CD8-positive, alpha-beta T cell (primary cell): ENCODE measurements at places on chromosomes 7 and 10.

- DNase-seq = no peak
These were observed 32.7 kb downstream of the PRKAG2 start for GRCh38 chr7:151844071-151844824.

- DNase-seq = no peak
These were observed 491.8 kb upstream of the FOXK1 start for GRCh38 chr7:4190010-4190981.

GRCh38 chr10:14588084-14588937, 186.4 kb downstream of the FAM107B start:
- no peak for DNase-seq

DNA sequence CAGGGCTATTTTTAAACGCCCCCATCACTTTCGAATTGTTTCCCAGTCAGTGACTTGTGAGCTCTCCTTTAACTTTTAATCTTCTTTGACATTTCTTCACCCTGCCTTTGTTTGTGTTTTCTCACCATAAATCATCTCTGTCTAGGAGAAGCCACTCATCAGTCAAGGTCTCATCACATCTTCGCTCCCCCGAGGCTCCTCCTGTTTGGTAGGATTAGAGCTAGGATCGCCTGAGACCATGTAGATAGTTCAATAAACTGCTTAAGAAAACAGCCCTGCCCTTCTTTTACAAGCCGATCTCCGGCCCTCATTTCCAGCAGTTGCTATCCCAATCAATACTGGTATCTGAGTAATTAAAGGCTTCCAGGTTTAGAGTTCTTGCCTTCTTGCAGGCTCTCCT, 472.8 kb upstream of the ADARB2 start:
- DNase-seq = no peak

DNA sequence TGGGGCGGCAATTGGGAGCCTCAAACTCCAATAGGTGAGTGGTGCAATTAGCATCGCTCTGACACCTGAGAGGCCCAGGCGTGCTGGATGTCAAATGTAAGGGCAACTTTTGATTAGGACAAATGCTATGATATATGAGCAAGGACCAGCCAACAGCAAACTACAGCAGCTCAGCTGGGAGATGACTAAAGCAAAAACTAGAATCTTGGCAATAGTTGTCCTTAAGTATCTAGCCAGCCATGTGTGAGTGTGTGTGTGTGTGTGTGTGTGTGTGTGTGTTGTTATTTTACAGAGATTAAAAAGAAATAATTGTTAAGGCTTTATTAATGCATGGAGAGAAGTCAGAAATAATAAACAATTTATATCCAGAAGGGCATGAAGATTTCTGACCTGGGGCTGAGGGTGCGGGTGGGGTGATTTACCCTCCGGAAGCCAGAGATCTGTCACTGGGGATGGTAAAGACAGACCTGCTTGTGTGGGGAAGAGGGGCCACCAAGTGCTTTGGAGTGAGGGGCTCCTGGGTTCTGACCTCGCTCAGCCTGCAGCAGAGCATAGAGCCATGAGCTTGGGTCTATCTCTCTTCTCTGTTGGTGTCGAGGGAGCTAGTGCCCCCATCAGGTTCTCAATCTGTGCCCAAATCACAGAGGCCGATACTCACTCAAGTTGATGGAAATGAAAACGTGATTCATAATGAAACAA, 77.3 kb downstream of the EMX2 start:
- DNase-seq = no peak

- DNase-seq = no peak
These were observed 422.9 kb upstream of the SEMA3A start for GRCh38 chr7:84617265-84618030.

DNA sequence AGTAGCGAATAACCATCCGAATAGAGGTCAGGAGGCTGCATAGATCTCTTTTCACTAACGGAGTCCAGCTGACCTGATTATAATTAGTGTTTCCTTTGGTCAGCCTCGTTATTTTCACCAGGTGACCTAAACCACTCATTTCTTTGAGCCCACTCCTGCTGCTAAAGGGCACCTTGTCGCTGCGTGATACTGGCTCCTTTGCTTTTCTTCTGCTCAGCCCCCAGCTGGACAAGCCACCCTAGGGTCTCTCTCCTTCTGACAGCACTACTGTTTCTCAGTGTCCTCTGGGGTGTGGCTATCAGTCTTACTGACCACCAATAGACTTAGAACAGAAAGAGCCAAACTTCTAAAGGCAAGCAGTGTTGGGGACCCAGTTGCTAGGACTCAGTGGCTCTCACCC, 2.7 kb upstream of the IGFBP3 start:
- no peak for DNase-seq

GRCh38 chr10:86538547-86538946, 17.0 kb upstream of the WAPL start:
- DNase-seq = no peak

DNA sequence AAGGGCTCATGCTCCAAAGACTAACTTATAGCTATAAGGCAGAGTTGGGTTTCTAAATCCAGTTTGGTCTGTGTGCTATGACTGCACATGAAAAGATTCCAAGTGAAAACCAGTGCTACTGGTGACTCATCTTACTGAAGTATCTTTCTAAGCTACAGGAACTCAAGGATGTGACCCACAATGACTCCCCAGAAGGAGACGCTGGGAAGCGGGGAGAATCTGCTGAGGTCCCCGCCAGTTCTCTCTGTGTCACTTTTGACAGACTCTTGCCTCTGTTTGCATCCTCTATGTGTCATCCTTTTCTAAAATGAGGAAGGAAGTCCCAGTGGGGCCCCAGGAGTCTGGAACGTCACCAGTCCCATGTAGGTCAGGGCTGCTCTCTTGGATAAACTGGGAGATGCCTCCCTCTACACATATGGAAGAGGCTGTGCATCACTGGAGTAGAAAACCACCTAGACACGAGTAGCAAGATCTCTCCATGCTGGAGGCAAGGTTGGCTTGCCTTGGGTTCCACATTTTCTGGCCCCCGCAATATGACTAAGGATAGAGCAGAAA, 28.8 kb upstream of the GPR26 start:
- DNase-seq = no peak

DNA sequence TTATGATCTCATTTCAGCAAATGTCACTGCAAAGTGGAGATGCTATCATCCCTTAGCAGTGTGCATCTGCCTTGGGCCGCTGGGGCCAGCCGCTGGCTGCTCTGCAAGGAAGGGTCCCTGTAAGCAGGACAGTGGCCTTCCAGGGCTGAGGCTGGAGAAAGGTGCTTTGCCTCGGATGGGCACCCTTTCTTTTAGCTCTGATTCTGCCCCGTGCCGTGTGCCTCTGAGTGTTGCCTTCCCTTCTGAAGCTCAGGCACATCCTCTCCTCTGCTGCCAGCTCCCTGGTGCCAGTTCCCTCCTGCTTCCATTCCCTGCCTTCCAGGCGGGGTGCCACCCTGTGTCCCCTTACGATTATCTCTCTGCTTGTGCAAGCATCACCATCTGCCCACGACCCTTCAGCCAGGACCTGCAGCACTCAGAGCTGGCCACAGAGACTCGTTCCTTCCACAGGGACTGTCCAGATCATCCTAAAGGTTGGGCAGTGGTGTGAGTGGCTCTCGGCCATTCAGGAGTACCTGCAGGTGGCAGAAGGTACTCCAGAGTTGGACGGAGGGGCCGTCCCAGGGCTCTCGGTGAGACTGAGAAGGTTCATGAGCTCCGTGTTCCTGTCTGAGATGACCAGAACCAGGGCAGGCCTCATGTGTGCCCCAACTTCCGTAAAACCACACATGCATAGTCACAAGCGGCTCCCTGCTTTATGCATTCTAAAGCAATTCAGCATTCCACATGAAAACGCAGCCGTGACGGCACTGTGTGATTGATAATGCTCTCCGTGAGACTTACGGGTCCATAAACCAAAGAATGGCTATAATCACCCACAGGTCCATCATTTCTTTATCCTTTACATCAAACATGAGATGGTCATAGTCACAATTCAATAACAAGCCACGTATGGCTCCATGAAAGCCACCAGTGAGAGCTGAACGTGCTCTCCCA, 371.4 kb downstream of the DNAJB6 start:
- no peak for DNase-seq

DNA sequence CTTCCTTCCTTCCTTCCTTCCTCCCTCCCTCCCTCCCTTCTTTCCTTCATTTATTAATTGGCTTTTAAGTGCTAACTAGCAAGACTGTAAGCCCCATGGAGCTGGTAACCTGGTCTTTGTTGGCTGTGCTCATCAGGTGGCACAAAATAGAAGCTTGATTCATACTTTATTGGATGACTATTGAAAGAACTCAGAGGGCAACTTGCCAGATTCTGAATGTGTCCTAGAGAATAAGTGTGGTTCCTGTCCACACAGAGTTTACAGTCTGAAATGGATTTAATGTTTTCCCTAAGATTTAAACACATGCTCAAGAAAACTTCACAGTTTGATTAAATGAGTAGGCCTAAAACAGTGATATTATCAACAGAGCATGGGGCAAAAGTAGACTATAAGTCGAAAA, 3.1 kb upstream of the CACNB2 start:
- no peak for DNase-seq

GRCh38 chr7:141709318-141709717, 1.2 kb downstream of the WEE2 start:
- DNase-seq = no peak

DNA sequence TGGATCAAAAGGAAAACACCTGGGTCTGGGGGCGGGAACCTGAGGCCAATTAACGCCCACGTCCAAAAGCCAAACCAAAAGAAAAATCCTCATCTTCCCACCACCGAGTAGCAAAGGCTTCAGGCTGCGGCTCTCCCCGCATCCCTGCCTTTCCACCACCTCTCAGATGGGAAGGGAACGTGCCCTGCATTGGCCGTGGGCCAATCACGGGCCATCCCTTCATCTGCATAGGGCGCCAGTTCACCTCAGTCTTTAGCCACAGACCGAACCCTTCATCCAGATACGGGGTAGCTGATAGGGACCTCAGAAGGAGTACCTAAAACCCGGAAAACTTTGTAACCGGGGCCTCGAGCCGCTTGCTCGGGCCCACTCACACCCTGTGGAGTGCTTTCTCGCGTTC, 626 bp downstream of the PRPF18 start:
- DNase-seq = no peak

DNA sequence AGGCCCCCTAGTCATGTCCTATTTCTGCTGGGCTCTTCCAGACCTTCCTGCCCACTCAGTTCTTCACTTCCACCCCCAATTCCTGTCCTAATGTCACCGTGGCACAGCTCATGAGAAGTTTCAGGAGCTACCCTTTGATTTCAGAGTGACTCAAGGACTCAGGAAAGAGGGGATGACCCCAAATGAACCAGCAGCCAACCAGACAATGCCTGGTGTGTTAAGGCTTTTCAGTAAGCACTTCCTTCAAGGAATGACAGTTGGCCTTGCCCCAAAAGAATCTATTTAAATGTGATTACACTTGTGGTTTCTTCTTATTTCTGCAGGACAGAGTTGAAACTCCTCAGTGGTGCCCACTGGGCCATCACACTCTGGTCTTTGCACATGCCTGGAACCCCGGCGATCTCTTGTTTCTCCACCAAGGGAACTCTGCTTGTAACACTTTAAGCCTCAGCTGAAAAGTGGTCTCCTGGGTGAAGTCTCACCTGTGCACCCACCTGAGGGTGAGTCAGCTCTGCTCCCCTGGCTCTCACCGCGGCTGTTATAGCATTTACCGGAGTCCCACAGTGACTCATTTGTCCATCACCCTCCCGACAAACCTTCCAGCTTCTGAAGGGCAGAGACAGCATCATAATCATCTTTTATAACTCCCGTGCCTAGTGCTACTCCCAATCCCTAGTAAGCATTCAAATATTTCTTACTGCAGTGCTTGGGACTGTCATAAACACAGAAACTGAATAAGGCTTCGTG, 123.0 kb upstream of the SVIL start:
- no peak for DNase-seq

DNA sequence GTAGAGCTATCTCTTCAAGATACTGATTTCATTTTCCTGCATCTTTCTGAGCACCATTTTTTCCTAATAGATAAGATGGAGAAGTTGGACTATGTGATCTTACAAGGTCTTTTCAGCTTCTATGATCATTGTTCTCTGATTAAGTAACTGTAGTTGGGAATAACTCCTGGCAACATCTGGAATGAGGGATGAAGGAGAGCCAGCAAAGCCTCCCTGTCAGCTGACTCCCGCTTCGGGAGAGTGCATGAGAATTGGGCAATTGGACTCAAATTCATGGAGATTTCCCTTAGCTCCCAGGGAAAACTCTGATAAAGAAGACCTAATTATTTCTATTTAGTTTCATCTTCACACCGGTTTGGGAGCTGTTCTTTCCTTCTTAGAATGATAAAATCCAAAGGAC, 146.1 kb downstream of the CCDC71L start:
- no peak for DNase-seq

DNA sequence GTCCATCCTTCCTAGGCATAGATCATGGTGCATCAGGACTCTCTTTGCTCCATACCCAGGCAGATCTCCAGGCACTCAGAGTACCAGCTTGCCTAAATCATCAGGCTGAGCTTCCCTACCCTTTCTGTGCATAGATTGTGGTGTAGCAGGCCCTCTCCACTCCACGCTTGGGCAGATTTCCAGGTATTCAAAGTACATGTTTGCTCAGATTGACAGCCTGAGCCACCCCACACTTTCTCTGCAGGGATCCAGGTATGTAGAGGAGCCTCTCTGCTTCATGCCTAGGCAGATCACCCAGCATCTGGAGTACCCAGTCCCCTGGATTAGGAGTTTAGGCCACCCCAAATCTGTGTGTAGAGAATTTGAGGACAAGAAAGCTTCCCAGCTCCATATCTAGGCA, 957.4 kb upstream of the LRRTM3 start:
- no peak for DNase-seq

DNA sequence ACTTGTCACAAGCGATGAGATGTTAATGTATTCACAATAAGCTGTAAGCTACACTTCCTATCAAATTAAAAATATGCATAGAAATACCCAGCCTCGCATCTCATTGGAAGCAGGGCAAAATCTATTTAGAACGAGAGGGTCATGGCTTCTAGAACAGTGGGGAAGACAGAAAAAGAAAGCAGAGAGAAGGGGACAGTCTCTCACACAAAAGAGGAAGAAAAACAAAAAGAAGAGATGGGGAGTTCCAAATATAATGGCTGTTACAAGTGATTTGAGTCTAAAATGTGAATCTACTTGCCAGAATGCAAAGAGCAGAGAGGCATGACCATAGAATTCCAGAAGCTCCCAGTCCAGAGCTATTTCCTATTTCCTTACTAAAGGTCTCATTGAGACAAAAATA, 13.8 kb downstream of the LRRN3 start:
- DNase-seq = no peak

- DNase-seq = no peak
These were observed 74.9 kb upstream of the HECW1 start for GRCh38 chr7:43037531-43037930.
